ENCODE measurements at places on chromosomes 6 and 20.
A peak's percentile ranks its signal among the peaks of the same experiment; 100 is the strongest.

- DNase-seq: no peak
Observed at GRCh38 chr6:112223070-112223861, 31.1 kb downstream of the LAMA4 start.

DNA sequence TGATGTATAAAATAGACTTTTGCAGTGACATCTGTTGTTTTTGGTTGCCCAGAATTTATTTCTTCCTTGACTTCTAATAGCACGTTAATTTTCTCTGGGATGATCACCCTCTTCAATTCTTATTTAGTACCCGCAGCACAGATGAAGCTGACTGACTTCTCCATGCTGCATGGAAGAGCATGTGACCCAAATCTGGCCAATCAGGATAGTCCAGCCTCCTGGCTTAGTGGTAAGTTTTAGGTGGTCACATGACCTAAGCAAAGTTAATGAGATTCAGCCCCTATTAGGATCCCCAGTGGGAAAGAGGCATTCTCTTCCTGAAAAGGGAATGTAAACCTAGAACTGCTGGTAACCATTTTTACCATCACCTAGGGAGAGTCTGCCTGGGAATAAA lies 13.8 kb upstream of the SIRT5 start:
- DNase-seq: no peak

GRCh38 chr20:62311832-62312661 lies 9.2 kb downstream of the ADRM1 start:
- DNase-seq: no peak

DNA sequence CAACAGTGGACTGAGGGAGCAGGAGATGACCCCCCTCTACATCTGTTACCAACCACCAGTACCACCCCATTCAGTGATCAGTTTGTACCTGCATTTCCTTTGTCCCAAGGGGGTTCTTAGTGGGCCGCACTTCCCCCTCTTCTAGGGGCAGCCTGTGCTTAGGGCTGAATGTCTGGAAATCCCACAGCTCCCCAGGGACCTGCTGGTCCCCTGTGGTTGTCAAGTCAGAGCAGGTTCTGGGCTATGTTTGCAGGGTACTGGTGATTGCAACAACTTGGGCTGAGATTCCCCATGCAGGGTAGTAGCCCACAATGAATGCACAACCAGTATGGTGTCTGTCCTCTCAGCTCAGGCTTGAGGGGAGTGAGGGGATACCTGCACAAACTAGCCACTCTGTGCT lies 39.7 kb upstream of the COL10A1 start:
- no peak for DNase-seq

- no peak for DNase-seq
Observed at GRCh38 chr20:8431538-8432434, 299.7 kb downstream of the PLCB1 start.

- no peak for DNase-seq
Observed at GRCh38 chr20:55678126-55678525, 327.2 kb downstream of the CBLN4 start.

- DNase-seq: no peak
Observed at GRCh38 chr6:41427642-41428335, 92.4 kb downstream of the NCR2 start.

DNA sequence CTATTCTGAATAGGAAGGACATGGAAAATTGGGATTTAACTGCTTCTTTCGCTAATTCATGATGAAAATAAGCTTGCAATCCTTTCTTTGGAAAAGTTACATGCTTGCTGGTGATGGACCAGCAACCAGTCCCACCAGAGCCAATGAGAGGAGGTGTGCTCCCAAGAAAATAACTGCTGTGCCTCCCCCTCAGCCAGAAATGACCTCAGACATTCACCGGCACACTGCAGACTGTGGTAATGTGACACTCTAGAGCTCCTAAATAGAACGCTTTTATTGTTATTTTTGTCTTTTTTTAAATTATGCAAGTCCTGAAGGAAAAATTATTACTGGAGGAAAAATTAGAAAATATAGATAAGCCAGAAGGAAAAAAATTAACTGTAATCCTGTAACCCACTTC lies 2.6 kb downstream of the PYGB start:
- DNase-seq: no peak

DNA sequence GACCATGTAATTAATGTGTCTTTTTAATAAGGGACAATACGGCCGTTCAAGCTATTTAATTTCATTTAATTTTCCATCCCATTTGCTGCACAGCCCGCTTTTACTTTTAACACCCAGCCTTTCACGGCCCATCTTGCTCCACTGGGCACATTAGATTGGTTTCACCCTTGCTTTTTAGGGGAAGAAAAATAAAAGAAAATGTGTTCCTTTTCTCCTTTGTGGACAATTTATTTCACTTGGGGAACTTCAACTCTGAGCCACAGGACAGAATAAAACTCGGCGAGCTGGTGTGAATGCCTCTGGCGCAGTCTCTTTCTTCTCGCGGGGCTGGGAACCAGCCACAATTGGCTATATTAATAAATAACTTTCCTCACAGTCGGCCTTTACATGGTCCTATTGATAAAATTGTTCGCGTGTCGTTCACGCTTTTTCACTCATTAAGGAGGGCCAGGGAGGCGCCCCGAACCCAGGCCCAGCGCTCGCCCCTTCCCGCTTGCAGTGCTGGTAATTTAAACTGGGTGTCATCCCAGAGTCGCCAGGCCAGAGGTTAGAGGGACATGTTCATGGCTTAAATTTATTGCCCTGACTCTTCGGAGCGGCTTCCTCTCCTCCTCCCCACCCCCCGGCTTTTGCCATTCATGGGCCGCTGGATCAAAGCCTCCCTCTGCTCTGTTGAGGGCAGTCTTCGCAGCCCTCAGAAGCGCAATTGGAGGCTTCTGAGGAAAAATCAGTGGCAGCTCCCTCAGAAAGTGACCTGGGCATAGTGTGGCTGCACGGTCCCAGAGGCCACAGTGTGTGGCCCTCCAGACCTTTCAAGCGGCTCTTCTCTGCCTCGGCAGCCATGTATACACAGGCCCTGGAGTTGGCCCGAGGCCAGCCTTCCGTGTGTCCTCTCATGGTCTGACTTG lies 2.2 kb upstream of the PRDM13 start:
- DNase-seq: no peak

DNA sequence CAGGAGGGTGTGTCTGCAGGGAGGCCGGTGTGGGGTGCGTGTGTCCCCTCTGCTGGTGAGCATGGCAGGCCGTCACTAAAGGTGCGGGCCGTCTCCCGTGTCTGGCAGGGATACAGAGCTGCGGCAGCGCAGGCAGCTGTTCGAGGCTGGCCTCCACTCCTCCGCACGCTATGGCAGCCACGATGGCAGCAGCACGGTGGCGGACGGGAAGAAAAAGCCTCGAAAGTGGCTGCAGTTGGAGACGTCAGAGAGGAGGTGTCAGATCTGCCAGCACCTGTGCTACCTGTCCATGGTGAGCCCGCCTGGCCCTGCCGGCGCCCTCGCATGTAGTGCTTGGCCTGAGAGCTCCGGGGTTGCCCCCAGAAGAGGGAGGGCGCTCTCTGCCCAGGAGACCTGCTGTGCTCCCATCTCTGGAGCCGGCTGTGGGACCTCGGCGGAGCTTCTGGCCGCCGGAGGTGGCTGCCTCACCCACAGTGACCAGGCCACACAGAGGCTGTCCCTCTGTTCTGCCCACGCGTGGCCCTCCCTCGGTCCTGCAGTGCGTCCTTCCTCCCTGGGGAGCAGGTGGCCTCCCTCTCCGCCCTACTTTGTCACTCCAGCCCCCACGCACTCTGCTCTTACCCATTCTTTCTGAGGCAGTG lies 149.6 kb downstream of the DTNBP1 start:
- DNase-seq: no peak

- no peak for DNase-seq
Observed at GRCh38 chr6:158853880-158854213, 34.7 kb upstream of the EZR start.

DNA sequence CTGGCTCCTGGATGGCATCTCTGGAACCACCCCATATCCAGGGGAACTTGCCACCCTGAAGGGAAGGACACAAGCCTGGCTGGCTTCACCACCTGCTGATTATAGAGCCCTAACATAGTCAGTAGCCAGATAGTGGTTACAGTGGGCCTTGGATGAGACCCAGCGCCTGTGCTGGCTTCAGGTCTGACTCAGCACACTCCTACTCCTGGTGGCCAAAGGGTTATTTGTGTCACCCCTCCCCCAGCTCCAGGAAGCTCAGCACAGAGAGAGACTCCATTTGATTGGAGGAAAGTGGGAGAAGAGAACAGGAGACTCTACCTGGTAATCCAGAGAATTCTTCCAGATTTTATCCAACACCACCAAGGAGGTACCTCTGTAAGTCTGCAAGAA lies 12.8 kb downstream of the SNX14 start:
- DNase-seq: no peak

- DNase-seq: no peak
Observed at GRCh38 chr6:157182503-157183264, 140.6 kb downstream of the TMEM242 start.

DNA sequence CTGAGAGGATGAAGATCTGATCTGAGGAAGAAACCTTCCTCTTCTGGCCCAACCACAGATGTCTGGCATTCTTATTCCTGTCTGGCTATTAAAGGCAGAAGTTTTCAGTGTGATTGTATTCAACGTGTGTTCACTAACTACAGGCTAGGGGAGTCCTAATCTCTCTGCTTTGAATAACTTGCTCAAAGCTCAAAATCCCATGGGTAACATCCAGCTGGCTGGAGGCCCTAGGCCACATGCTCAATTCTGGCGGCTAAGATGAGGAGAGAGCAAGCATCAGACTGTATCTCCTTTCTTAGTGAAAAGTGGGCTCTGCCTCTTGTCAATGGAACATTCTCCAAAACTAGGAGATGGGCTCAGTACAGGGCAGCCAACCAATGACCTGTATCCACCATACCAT lies 478.0 kb downstream of the KIF16B start:
- peak; percentile 61 for DNase-seq

DNA sequence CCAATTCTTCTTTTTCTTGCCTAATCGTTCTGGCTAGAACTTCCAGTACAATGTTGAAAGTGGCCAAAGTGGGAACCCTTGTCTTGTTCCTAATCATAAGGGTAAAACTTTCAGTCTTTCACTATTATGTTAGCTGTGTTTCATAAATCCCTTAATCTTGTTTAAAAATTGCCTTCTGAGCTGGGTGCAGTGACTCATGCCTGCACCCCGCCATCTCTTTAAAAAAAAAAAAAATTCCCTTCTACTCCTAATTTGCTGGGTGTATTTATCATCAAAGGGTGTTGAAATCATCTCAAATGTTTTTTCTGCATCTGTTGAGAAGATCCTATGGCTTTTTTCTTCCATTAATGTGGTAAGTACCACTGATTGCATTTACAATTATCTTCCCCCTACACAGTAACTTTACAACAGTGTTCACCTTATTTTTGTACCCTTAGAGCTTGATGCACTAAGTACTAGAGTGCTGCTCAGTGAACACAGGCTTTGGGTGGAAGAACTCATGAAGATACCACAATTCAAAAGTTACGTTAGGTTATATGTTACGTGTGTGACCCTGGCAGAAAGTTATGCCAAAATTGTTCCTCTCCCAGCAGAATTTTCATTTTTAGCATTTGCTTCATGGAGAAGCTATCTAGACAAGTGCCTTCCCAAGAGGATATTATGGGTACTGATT lies 9.7 kb downstream of the SNRPB start:
- DNase-seq: no peak

- no peak for DNase-seq
Observed at GRCh38 chr20:34705397-34706301, 1.5 kb downstream of the TP53INP2 start.

GRCh38 chr20:16279320-16279719 lies 293.9 kb downstream of the KIF16B start:
- no peak for DNase-seq

DNA sequence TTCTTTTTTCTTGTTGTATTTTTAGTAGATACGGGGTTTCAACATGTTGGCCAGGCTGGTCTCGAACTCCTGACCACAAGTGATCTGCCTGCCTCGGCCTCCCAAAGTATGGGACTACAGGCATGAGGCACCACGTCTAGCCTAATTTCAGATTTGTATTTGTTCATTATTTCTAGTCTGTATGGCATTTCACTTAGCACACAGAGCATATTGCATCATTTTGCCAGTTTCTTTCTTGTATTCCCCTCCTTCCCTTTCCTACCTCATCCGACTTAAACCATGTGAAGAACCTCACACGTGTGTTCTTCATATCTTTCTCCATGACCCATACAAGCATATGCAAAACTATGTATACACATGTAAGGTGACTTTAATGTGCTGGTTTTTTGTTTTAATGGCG lies 470.0 kb downstream of the CBLN4 start:
- DNase-seq: no peak

DNA sequence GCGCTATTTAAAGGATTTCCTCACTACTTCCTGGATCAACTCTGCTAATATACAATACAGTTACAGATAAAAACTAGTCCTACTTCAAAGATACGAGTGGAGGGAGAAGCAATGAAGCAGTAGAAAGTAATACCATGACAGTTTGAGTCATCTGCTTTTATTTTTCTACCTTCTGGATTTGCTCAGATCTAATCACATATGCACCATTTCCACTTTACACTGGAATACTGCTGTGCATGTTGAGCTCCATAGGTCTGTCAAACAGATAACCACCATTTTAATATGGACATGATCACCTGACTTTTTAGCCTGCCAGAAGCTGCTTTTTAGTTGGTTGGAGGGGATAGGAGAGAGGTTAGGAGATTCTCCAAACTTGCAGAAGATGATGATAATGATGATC lies 92.5 kb downstream of the MMUT start:
- DNase-seq: no peak

GRCh38 chr6:34213772-34214171 lies 22.9 kb upstream of the HMGA1 start:
- no peak for DNase-seq
